ENCODE measurements at places on chromosomes 4 and X. TPM values are rescaled to one million over a fixed set of nuclear protein-coding genes. Genes with fewer than 3 reads are reported as not detected.

The ITGB1BP2 gene
- total RNA-seq: 2.1 TPM

The PTPN13 gene
- 1.9 TPM for total RNA-seq

The MAD2L1 gene
- 11.5 TPM for total RNA-seq

The FAM53A gene
- 1.3 TPM for total RNA-seq

The PNPLA4 gene
- 10.4 TPM for total RNA-seq

The ASIC5 gene
- not detected for total RNA-seq

Data from endothelial cell of coronary artery (primary cell).